Lung (tissue), 17 donors: ENCODE measurements at places on chromosomes 7 and 10. TPM values are rescaled to one million over a fixed set of nuclear protein-coding genes. Genes with fewer than 3 reads are reported as not detected.
A peak's percentile ranks its signal among the peaks of the same experiment; 100 is the strongest.

GRCh38 chr10:48938990-48939536 is 577 bp downstream of the LRRC18 start:
- no peak for DNase-seq
- H3K36me3 ChIP-seq, result no peaks in the 10 kb centered on the region
- H3K27ac ChIP-seq, result no peak overlapping the region
- no peak overlapping the region for H3K4me3 ChIP-seq
- no peaks in the 10 kb centered on the region for H3K27me3 ChIP-seq

Gene CNPY1
- total RNA-seq, result not detected

DNA sequence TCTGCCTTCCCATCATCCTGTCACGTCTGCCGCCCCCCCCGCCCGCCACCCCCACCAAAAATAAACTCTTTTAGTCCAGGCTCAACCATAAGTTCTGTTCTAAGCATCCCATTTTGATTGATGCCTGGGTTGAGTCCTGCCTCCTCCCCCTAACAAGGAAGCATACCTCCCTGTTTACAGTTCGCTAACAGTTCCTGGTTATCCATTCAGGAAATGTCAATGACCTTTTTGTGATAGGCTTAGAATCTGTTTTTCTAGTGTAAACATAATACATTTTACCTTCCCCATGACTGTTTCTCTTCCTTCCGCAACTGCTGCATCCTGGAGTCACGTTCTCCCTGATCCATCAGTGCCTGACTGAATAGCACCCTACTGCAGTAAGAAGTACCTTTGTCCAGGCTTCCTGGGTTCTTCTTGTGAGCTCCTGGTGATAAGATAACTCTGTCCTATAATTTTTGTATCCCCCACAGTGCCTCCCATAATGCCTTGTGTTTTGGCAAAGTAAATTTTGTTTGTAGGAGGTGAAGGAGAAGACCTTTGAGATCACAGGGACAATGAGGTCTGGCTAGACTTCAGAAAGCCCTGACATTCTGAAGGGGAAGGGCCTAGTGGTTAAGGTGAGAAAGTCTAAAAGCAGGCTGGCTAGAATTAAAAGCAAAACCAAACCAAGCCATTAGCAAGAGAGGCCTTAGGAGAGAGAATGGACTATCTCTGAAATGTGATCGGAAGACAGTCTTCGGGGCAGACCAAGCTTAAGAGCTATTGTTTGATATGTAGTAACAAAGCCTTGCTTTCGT is 7.3 kb downstream of the AGFG2 start:
- no peak for DNase-seq
- peak overlapping the region; percentile 92 for H3K27ac ChIP-seq
- no peaks in the 10 kb centered on the region for H3K27me3 ChIP-seq
- H3K4me1 ChIP-seq, result no peaks in the 10 kb centered on the region

DNA sequence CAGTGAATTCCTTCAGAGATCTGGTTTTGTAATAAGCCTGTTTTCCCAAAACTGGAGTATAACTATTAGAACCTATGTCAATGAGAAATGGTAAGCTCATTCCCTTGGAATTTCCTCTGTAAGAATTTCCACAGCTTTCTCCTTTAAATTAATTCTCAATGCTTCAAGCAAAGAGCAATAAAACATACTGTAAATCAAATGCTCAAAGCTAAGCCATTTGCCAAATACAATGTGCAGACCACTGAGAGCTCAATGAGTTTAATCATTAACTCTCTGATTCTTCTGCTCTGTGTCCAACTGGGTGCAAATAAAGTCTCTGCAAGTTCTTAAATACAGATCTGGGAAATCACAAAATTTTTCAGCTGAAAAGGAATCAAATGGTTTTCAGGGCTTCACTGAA is 227.6 kb upstream of the IMMP2L start:
- H3K27me3 ChIP-seq, result no peaks in the 10 kb centered on the region
- H3K36me3 ChIP-seq, result peaks cover 8% of the 10 kb centered on the region
- H3K27ac ChIP-seq, result no peak overlapping the region
